ENCODE measurements at places on chromosomes 5 and 9.
A peak's percentile ranks its signal among the peaks of the same experiment; 100 is the strongest.

GRCh38 chr9:17068671-17069070, 66.2 kb upstream of the CNTLN start:
- no peak for DNase-seq

- no peak for DNase-seq
These were observed 561.4 kb downstream of the CAAP1 start for GRCh38 chr9:26331223-26331622.

- no peak for DNase-seq
These were observed 28.4 kb downstream of the TIMD4 start for GRCh38 chr5:156934450-156935211.

- peak; percentile 36 for DNase-seq
These were observed 68.1 kb downstream of the GDA start for GRCh38 chr9:72217306-72217842.

DNA sequence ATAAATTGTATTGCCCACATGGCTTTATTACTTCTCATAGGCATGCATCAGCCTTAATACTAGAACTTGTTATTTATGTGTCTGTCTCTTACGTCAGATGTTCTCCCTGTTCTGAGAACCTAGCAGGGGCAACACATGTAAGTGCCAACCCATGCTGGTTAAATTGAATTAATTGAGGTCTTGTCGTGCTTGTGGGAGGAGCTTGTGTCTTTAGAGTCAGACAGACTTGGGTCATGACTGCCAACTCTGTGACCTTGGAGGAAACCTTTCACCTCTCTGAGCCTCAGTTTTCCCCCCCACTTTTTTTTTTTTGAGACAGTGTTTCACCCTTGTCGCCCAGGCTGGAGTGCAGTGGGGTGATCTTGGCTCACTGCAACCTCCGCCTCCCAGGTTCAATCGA, 2.2 kb upstream of the MEGF9 start:
- DNase-seq: no peak

DNA sequence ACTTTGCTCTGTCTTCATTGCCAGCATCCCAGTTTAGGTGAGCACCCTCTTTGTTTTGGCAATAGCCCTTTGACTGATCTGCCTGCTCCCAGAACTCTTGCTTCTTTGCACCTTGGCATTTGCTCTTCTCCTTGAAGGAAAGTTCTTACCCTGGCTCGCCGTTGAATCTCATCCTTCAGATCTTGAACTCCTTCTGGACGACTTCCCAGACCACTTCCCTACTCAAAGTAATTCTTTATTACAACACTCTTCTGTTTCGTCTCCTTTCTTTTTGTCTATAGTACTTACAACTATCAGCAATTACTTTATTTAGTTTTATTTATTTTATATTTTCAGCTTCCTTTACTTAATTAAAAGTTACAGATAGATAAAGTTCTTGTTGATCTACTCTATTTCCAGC, 1510.1 kb downstream of the MAT2B start:
- no peak for DNase-seq

- no peak for DNase-seq
These were observed 5.0 kb upstream of the IL3 start for GRCh38 chr5:132055441-132055807.

GRCh38 chr9:125038166-125038565, 97.3 kb upstream of the GOLGA1 start:
- DNase-seq: no peak

DNA sequence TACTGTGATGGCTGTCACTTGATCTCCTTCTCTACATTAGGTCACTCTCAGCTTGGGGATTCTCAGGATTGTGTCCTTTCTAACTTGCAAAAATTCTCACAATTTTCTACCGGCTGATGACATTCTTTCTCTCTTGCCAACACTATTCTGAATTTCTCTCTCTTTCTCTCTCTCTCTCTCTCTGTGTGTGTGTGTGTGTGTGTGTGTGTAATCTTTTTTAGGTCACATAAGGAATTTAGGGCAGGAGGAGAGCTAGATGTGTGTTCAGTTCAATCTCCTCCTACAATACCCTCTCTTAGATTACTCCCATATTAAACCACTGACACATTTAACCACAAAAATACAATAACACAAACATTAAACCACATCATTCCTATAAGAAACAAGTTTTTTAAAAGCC, 242.3 kb upstream of the NREP start:
- DNase-seq: no peak

DNA sequence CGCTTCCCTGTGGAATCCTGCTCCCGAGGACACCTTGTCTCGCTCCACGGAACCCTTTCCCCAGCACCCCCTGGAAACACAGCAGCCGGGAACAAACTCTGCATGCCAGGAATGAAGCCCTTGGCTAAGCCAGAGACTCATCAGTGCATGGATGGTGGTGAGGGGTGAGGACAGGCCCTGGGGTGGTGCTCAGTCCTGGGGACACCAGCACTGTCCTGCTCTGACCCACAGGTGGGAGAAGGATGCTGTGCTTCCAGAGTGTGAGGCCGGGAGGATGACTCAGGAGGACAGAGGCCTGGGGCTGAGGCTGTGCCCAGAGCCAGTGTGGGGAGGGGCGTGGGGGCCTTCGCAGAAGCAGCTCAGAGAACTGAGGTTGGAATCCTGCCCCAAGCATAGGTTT, 11.2 kb upstream of the EGR1 start:
- DNase-seq: no peak

DNA sequence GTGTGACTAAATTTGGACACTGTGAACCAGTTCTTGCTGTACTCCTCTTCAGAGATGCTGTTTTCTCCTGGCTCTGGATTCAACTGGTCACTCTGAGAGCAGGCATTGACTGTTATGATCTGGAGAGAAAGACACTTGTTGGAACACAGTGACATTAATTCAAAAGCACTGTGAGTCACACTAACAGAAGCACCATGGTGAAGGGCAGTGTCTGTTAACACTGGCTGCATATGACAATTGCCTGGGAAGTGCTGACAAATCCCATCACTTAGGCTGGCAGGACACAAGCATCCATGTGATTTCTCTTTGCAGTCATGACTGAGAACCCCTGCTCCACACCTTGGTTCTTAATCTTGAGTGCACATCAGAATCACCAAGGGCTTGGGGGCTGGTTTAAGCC, 132.4 kb downstream of the TRPM6 start:
- no peak for DNase-seq

DNA sequence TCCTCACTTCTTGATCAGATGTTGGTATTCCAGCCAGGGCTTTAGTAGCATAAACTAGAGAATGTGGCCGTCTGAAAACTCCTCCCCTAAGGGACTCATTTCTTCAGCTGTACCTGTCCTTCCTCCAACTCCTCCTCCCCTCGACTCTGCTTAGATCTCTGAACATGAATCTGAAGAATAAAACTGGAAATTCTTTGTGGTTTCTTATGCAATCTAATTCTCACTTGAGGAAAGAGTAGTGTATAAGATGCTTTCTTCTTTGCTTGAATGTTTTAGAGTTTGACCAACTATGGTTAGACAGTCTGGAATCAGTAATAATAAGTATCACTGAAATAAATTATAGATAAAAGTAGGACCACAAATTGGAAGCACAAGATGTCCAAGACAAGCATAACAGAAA, 128.5 kb downstream of the LRRC70 start:
- no peak for DNase-seq

- no peak for DNase-seq
These were observed 172.2 kb downstream of the ZSWIM6 start for GRCh38 chr5:61504143-61504770.

- DNase-seq: no peak
These were observed 1937.1 kb upstream of the WWC1 start for GRCh38 chr5:166354332-166354731.

DNA sequence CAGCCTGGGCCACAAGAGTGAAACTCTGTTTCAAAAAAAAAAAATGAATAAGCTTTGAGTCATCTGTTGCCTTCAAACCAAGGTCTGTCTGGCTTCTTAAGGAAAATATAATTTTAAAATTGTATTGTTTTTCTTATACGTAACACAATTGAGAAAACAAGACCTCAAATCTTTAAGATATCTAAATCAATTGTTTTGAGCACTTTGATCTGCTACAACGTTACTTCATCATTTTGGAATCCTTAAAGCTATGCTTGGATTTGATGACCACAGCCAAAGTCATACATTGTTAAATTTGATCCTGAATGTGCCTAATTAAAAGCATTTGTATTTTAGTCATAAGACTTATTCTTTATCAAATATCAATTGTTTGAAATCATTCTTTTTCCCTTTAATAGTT, 37.7 kb upstream of the VCAN start:
- no peak for DNase-seq

- no peak for DNase-seq
These were observed 45.6 kb downstream of the COMMD10 start for GRCh38 chr5:116130471-116130870.

- no peak for DNase-seq
These were observed 5.9 kb upstream of the SLC6A7 start for GRCh38 chr5:150184006-150184405.

DNA sequence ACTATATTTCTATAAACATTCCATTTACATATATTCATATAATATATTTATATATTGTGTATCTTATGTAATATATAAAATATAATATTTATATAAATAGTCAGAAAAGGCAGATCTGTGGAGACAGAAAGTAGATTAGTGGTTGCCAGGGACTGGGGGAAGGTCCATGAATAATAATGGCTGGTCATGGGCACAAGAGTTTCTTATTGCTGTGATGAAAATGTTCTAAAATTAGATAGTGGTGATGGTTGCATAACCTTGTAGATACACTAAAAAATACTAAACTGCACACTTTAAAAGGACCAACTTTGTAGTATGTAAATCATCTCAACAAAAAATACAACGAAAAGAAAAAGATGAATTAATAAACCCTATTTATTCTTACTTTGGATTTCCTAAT, 47.3 kb downstream of the NUP155 start:
- DNase-seq: no peak

- no peak for DNase-seq
These were observed 10.9 kb upstream of the SHROOM1 start for GRCh38 chr5:132841305-132841704.

GRCh38 chr5:31496301-31496700, 35.6 kb downstream of the DROSHA start:
- no peak for DNase-seq

DNA sequence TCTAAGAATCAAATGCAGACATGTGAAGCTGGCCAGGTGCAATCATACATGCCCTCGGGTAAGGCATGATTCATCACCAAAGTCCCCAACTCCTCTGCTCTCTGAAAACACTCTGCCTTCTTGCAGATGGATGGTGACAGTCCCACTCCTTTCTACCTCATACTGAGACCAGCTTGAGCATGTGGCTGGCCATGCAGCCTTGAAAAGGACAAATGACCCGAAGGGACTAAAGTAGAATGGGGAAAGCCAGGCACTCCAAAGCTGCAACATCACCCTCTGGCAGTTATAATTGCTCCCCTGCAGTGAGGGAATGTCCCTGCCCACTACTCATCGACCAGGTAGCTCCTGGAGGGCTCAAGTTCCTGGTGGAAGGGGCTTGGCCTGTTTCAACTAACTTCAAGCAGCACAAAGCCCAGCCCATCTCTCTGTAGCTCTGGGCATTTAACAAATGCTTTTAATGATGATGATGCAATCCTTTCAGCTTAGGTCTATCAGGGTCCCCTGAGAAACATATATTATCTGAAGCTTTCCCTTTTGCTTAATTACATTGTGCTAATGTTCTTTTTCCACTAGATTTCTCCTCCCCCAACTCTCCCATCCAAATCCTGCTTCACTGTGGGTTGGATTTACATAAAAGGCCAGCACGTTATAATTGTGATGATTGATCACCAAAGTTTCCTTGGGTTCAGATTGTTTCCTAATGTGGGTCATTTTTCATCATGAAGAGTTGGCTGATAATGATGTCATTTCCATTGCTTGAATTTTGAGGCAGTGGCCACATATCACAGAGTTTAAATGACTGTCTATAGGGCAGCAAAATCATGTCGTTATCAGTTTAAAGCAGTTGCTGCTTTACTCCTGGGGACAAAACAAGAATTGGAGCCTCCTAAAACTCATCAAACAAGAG, 436.5 kb upstream of the SLC30A5 start:
- no peak for DNase-seq

GRCh38 chr5:171934586-171934985, 71.9 kb downstream of the FBXW11 start:
- DNase-seq: no peak

DNA sequence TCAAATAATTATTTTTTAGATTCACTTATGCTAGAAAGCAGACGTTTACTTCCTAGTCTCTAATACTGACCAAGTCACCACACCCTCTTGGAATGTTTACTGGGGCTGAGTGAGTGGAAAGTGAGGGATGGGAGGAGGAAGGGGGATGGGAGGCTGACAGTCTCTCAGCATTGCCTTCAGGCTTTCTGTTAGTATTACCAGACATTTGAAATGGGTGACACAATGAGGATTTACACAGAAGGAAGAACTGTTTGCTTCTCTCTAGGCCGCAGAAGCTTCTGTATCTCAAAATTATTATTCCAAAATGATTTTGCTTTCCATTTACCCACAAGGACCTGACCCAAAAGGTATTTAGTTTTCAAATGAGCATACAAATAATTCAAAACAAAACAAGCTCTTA, 232.8 kb upstream of the ZNF608 start:
- DNase-seq: peak; percentile 29

All from LoVo (cell line).